ENCODE measurements at places on chromosomes 4 and X.

DNA sequence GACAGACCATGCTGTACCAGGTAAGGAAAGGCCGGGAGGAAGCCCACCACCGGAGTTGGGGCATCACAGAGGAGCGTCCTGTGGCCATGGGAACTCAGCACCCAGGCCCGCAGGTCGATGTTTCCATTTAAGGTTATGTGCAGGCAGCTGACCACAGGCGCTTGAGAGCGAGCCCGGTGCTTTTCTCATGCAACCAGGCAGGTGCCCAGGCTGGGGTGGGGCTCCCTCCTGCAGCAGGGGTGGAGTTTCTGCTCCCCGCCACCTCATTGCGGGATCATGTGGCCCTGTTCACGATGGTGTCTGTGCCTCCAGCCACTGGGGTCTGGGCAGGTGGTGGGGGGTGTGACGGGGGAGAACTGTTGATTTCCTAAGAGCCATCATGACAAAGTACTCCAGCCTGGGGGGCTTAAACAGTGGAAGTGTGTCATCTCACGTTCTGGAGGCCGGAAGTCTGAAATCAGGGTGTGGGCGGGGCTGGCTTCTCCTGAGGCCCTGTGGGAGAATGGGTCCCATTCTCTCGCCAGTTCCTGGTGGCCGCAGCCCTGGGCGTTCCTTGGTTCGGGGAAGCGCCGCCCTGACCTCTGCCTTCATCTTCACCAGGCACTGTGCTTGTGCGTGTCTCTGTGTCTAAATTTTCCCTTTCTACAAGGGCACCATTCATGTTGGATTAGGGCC lies 60.9 kb downstream of the CPZ start:
- DNase-seq, result no peak

DNA sequence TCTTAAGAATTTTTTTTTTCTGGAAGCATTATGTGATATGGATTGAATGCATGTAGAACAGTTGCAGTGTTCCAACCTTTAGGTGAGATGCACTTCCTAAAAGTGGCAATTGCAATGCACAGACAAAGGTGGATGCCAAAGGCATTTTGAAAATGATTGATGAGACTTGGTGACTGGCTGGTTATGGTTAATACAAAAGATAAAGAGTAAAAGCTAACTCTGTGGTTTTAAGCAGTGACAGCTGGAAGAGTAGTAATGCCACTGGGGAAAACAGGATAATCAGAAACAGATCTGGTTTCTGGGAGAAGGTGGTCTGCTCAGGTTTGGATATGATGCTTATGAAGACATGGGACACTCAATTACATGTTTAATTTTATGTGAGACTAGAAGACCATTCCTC lies 345.6 kb downstream of the RPA4 start:
- no peak for DNase-seq

GRCh38 chr4:102172341-102172740 lies 172.9 kb downstream of the SLC39A8 start:
- DNase-seq, result no peak

GRCh38 chr4:25658777-25659176 lies 3.1 kb downstream of the SLC34A2 start:
- DNase-seq, result no peak

- DNase-seq, result no peak
Observed at GRCh38 chr4:97836662-97837061, 306.6 kb downstream of the STPG2 start.

GRCh38 chr4:181970366-181970765 lies 272.8 kb upstream of the TENM3 start:
- DNase-seq, result no peak

- no peak for DNase-seq
Observed at GRCh38 chrX:139892512-139892911, 40.3 kb downstream of the ATP11C start.

GRCh38 chr4:17511509-17511949 lies 361 bp downstream of the QDPR start:
- DNase-seq, result no peak

- DNase-seq, result no peak
Observed at GRCh38 chr4:112735474-112735951, 98.6 kb downstream of the LARP7 start.

DNA sequence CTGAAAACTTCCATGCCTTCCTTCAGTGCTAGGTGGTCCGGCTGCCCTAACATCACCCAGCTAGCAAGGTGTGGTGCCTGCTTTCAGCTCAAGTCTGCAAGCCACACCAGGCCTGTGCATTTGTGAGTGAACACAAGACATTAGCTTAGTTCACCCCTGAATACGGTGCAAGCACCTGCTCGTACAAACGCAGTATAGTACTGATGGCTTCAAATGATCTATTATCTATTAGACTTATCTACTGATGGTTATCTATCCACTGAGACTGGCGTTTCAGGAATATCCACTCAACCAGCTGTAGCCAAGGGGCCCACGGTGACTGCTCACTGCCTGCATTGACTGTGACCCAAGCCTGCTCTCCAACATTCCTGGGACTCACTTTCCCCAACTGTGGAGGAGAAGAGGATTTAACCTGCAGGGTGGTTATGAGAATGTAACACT lies 155.9 kb downstream of the SHOX start:
- DNase-seq, result no peak

DNA sequence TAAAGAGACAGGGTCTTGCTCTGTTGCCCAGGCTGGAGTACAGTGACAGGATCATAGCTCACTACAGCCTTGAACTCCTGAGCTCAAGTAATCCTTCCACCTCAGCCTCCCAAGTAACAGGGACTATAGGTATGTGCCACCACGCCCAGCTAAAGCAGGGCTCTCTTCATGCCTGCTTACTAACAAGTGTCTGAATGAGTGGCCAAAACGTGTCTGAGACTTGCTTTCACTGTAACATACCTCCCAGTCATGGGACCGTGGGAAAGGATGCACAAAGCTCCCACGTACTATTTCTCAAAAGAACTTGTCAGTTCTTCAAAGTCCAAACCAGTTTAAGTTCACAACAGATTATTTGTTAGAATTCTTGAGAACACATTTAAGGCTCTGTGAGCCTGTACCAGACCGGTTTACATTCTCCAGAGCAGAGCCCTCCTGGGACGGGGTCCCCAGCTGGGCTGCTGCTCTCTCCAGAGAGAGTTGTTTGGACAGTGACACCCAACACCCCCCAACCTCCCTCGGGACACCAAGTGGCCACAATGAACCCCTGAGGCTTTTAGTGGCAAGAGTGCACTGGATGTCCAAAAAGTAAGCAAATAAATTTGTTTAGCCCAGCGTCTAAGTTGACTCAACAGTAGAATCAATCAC lies 24.1 kb downstream of the SH3KBP1 start:
- no peak for DNase-seq

DNA sequence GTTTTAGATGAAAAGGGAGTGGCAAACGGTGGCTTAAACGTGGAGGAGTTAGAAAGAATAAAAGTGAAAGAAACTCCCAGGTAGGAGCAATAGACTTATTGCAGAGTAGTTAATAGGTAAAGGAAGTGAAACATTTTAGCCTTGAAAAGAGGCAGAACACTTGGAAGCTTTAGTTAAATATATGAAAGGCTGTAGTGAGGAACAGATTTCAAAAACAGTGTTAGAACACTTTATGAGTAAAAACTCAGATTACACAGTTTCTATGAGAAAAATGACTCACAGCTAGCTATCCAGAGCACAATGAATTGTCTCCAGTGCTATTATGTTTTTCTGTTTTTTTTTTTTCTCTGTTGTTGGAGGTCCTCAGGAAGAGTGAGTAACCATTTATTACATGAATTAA lies 45.8 kb downstream of the TACR3 start:
- no peak for DNase-seq

DNA sequence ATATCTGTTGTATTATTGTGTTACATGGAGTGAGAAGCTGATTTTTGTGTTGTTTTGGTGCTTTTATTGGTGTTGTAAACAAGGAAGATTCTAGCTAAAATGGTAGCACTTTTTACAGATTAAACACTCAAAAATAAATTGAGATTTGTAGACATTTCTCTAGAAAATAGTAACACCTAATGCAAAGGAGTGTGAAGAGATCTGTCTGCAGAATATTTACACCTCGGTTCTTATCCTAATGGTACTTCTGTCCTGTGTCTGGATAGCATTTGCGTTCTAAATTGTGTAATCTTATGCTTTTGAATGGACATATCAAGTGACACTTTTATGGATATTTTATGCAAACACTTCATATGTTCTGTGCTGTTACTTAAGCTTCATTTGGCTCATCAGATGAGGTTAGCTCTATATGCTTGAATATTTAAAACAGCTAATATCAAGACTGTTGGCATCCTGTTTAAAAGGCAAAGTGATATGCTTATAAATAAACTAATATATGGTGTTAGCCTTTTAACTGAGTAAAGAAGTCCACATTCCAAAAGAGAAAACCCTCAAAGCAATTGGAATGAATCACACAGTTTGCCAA lies 6.0 kb downstream of the PCDH7 start:
- DNase-seq, result no peak

DNA sequence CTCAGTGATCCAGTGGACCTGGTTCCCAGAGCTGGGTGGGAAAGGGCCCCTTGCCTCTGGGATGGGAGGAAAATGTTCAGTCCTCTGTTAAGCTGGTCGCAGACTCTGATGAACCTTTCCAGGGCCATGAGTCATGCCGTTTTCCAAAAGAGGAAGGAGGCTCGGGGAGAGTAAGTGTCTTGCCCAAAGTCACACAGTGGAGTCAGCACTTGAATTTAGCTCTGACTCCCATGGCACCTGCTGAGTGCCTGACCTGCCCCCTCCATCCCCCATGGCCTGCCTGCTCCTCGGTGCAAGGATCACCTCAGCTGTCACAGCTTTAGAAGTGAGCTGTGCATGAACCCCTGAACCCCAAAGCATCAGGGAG lies 14.0 kb upstream of the KIAA0232 start:
- DNase-seq, result no peak

GRCh38 chrX:44570522-44570921 lies 27.9 kb upstream of the FUNDC1 start:
- DNase-seq, result no peak

DNA sequence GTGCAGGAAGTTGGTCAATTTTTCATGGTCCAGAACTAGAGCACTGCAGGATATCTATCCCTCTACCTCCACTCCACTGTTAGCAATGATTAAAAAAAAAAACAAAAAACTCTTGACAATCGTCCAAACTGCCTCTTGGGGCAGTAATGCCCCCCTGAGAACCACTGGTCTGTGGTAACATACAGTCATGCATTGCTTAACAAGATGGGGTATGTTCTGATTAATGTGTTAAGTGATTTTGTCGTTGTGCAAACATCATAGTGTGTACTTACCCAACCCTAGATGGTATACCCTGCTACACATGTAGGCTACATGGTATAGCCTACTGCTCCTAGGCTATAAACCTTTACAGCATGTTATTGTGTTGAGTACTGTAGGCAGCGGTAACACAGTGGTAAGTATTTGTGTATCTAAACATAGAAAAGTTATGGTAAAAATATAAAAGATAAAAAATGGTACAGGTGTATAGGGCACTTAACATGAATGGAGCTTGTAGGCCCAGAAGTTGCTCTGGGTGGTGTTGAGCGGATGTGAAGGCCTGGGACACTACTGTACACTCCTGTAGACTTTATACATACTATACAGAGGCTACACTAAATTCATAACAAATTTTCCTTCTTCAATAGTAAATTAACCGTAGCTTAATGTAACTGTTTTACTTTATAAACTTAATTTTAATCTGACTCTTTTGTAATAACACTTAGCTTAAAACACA lies 34.1 kb downstream of the ART3 start:
- no peak for DNase-seq

DNA sequence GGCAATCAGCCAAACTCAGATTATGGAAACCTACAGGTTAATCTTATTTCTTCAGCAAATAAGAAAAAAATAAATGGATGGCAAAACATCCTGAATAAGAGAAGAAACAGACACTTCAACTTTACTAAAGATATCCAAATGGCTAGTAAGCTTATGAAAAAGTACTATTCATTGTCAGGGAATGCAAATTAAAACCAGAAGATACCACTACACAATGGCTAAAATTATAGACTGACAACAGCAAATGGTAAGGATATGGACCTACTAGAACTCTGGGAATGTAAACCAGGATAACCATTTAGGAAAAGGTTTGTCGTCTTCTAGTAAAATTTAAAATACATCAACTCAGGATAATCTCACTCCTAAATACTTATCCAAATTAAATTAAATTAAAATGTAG lies 24.3 kb downstream of the GRSF1 start:
- no peak for DNase-seq

DNA sequence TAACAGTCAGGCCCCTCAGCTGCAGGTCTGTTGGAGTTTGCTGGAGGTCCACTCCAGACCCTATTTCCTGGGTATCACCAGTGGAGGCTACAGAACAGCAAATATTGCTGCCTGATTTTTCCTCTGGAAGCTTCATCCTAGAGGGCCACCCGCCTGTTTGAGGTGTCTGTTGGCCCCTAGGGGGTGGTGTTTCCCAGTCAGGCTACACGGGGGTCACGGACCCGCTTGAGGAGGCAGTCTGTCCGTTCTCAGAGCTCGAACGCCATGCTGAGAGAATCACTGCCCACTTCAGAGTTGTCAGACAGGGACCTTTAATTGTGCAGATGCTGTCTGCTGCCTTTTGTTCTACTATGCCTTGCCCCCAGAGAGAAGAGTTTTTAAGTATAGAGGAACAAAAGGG lies 160.8 kb downstream of the DKK2 start:
- no peak for DNase-seq

GRCh38 chr4:149645790-149646189 lies 169.9 kb downstream of the IQCM start:
- DNase-seq, result no peak

GRCh38 chr4:58061967-58062366 lies 951.8 kb upstream of the IGFBP7 start:
- DNase-seq, result no peak

- DNase-seq, result no peak
Observed at GRCh38 chr4:7399440-7400234, 35.1 kb downstream of the PSAPL1 start.

- DNase-seq, result no peak
Observed at GRCh38 chrX:118108304-118108703, 8.3 kb downstream of the KLHL13 start.

- DNase-seq, result no peak
Observed at GRCh38 chrX:137547291-137547690, 18.6 kb upstream of the ZIC3 start.

DNA sequence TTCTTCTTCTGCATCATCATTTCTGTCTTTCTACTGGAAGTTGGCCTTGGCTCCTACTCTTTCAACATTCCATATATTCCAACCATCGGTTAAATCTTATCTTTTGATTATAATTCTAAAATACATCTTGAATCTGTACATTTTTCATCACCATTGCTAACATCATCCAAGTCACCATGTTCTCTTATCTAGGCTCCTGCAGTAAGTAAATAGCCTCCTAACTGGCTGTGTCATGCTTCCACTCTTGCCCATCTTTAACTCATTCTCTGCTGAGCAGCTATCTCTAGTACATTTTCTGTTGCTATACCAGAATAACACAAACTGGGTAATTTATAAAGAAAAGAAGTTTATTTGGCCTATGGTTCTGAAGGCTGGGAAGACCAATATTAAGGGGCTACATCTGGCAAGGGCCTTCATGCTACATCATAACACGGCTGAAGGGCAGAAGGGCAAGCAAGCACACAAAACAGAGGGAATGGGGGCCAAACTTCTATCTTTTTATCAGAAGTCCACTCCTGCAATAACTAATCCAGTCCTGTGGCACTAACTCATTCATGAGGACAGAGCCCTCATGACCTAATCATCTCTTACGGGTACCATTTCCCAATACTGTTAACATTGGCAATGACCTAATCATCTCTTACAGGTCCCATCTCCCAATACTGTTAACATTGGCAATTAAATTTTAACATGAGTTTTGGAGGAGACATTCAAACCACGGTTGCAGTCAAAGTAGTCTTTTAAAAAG lies 72.2 kb downstream of the ENOX2 start:
- no peak for DNase-seq
